Right lobe of liver (tissue), 6 donors: ENCODE measurements at places on chromosomes 12 and 14. TPM values are rescaled to one million over a fixed set of nuclear protein-coding genes. Genes with fewer than 3 reads are reported as not detected.

GRCh38 chr12:49476091-49476490 is 62.7 kb upstream of the KCNH3 start:
- DNase-seq, result no peak

DNA sequence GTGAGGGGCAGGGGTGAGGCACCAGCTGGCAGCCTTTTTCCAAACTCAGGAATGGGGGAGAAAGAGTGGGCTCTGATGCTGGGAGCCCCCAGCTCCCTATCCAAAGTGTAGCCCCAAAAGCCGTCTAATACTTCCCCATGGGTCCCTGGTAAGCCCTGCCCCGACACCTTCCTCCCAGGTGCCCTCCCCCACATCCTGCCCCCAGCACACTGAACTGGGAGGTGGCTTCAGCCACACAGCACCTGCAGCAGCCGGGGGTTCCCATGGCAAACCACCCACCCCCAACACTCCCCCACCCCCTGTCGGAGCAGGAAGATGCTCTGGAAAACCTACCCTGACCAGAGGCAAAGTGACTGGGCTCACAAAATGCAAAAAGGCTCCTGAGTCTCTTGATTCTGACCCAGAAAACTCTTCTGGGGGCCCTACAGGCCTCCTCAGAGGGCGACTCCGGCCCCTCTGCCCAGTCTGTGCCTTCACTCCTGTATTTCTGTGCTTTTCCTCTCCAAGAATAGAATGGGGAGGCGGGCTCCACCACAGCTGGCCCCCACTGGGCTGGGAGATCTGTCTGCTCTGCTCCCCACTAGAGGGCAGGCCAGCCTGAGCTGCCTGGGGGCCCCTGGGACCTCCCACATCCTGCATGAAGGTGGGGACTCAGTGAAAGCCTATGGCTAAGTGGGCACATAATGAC is 81.6 kb downstream of the ITPK1 start:
- DNase-seq, result no peak

Gene ETNK1
- 65.3 TPM for total RNA-seq

GRCh38 chr12:99200711-99201384 is 446.7 kb upstream of the GARIN6 start:
- no peak for DNase-seq

Gene RTL1
- not detected for total RNA-seq

GRCh38 chr14:22338917-22339715 is 249.9 kb downstream of the DAD1 start:
- DNase-seq, result no peak

DNA sequence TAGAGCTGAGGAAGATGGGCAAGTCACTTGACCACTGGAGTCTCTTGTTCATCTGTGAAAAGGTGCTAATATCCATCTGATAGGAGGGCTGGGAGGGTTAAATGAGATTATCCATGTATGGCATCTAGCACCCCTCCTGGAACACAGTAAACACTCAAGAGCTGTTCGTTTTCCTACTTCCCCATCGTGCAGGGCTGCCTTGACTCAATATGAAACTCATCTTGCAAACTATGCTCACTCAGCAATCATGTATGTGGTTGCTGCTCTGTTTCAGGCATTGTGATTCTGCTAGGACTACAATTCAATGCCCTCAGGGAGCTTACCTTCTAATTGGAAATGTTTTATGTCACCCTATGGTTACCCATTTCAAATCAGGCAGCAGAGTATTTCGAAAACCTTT is 395.6 kb downstream of the BCAT1 start:
- DNase-seq, result no peak

Gene EGLN3
- 2.3 TPM for total RNA-seq
